ENCODE measurements at places on chromosomes 2 and 18. TPM values are rescaled to one million over a fixed set of nuclear protein-coding genes. Genes with fewer than 3 reads are reported as not detected.

OXER1 gene
- not detected for total RNA-seq

CYRIA gene
- total RNA-seq = 5.6 TPM

VWC2L gene
- not detected for total RNA-seq

TWSG1 gene
- total RNA-seq = 157 TPM

STK25 gene
- 143 TPM for total RNA-seq

FBXO41 gene
- 0.18 TPM for total RNA-seq
